ENCODE measurements at places on chromosomes 3 and 15.

DNA sequence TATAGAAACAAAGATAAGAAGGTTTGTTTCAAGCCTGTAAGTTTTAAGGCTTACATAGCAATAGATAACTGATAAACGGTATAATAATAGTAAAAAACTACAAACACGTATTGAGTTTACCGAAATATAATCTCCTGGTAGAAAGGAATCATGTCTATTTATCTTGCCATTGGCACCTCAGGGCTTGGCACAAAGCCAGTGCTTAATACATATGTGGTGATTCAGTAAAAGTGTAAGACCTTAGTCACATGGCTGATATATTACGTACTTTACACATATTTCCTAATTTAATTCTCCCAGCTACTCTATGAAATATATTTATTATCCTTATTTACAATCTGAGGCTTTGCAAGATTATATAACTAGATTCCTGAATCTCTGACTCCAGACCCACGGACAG, 32.0 kb upstream of the SLCO3A1 start:
- DNase-seq = no peak

DNA sequence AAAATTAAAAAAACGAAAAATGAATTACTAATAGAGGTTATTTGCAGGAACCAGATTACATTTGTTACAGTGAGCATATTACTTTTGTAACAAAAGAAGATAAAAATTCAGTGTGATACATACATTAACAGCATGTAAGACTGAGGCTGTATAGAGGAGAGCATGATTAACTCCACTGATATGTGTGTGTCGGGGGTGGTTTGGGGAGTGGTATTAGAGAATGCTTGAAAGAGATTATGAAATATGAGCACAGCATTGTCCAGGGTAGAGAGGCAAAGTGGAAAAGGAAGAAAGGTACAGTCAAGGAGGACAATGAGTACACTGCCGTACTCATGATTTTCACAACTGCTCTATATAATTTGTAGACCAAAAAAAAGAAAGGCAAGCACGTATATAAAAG, 62.9 kb upstream of the LRRFIP2 start:
- DNase-seq = no peak

GRCh38 chr3:114383875-114384557, 90.2 kb downstream of the TIGIT start:
- peak; percentile 36 for DNase-seq

- DNase-seq = no peak
These were observed 43.7 kb downstream of the PCSK6 start for GRCh38 chr15:101445562-101446517.

DNA sequence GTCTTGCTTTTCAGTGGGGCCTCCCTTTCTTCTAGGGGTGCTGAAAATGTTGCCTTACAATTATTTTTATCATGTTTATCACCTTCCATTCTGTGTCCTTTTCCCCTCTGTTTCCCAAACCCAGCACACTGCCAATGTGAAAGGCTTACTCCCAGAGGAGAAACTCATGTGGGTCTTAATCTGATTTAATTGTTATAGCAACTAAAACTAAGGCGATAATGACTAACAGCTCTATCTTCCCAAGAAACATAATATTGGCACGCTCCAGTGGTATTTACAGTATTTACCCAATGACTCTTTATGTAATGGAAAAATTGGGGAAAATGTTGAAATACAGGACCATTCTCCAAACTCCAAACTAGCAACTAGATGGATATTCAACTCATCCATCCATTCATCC, 58.4 kb downstream of the MESD start:
- DNase-seq = no peak

GRCh38 chr3:62101488-62101887, 271.9 kb downstream of the FEZF2 start:
- DNase-seq = no peak

- no peak for DNase-seq
These were observed 40.8 kb downstream of the ITGA11 start for GRCh38 chr15:68391121-68391520.

GRCh38 chr15:26260517-26261133, 397.5 kb upstream of the ATP10A start:
- DNase-seq = no peak

GRCh38 chr3:64084640-64085039, 61.3 kb upstream of the PSMD6 start:
- DNase-seq = no peak

DNA sequence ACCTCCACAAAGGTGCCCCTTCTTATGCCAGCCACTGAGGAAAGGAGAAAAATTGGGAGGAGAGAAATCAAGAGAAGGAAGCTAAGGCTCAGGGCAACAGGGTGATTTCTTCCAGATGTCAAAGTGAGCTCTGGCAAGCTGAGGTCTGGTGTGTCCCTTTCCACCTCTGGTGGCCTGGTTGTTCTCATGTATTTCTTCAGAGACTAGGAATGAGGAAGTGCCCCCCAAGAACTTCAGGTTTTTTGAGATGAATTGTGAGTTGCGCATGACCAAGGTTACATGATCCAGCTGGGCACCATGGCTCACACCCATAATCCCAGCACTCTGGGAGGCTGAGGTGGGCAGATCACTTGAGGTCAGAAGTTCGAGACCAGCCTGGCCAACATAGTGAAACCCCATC, 5.6 kb downstream of the RAB6B start:
- no peak for DNase-seq

- DNase-seq = no peak
These were observed 263.5 kb upstream of the NR2F2 start for GRCh38 chr15:96066852-96067495.
